Effector memory CD8-positive, alpha-beta T cell (primary cell): ENCODE measurements at places on chromosomes 2 and 18.

DNA sequence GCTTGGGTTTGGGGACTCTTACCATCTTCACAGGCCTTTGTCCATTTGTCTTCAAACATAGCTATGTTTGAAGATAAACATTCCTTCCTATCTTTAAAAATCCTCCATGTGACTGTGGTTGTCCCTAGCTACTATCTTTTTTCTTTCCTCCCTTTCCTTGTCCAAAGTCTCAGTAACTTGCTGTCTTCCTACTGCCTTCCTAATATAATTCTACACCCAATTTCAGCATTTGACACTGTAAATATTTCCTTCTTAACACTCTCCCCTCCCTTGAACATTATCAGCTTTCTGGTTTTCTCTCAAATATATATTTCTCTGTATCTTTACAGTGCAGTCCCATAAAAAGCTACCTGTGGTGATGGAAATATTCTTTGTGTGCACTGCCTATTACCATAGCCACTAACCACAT, 5.3 kb upstream of the SP3 start:
- no peak for DNase-seq

- DNase-seq = no peak
Observed at GRCh38 chr2:122643725-122644329, 888.4 kb downstream of the TSN start.

DNA sequence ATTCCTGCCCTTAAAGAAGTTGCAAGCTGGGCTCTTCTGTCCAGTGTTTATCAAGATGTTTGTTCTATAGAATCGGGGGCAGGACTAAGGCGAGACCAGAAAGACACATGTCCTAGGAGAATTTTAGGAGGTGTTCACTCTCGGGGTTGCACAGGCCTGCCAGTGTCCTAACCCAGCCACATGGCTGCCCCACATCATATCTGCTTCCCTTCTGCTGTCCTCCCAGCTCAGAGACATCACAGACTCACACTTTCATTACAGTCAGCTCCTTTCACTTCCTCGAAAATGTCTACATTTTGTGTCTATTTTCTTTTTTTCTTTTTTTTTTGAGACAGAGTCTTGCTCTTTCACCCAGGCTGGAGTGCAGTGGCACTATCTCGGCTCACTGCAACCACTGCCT, 10.7 kb upstream of the MRO start:
- DNase-seq = no peak

- no peak for DNase-seq
Observed at GRCh38 chr2:65326276-65326675, 98.6 kb downstream of the ACTR2 start.

- DNase-seq = no peak
Observed at GRCh38 chr2:49931241-49931640, 776.9 kb upstream of the FSHR start.

GRCh38 chr2:54497763-54498680, 41.9 kb downstream of the SPTBN1 start:
- no peak for DNase-seq

DNA sequence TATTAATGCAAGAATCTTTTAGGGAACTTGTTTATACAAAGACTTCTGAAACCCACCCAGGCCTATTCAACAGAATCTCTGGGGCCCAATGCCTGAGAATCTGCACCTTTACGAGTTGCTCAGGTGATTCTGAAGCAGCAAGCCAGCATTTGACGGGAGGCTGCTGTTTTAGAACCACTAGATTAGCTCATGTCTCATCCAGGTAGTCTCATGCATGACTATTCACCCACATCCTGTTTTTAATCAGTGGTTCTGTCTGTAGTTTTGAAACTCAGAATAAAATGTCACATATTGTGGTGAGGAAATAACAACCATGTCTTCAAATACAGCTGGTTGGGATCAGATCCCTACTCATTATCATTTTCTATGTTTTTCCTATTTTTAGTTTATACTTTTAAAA, 39.5 kb downstream of the CYTIP start:
- peak; percentile 59 for DNase-seq

GRCh38 chr2:177806025-177806424, 266.6 kb downstream of the PDE11A start:
- DNase-seq = no peak

DNA sequence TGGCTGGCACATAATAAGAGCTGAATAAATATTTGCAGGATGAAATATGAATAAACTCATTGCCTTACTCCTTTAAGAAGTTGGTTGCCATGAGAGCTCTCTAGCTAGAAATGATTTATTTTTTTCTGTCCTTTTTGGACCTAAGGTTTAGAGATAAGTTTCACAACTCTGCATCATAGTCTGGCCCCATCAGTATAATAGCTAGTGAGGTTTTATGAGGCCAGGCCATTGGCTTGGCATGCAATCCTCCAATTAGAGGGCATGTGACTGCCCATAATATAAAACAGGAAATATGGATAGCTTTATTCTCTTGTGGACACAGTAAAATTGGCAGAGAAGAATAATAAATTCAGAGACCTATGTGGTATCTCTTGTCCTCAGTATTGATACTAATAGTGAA, 26.2 kb upstream of the INSIG2 start:
- no peak for DNase-seq
